ENCODE measurements at places on chromosomes 1 and 21.

DNA sequence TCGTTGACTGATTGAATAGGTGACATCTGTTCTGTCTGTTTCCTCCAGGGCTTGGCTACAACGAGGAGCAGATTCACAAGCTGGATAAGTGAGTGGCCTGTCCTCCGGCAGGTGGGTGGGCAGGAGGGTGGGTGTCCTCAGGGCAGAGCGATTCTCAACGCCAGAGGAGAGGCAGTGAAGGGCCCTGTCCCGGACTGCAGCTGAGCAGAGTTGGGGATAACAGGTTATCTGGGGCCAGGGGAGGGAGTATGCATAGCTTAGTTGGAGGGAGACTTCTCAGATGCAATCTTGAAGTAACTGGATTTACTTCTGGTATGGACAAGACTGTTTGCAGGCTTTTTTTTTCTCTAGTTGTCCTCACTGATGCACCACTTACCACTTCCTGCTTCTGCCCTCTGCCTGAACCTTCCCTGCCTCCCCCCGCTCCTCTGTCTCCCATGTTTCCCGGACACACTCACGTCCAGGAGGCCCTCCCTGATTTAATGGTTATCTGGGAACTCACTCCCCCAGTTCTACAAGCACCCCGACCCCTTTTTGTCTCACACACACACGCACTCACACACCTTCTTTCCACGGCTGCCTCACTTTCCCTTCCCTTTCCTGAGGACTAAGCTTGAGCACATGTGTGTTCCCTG lies 16.4 kb upstream of the RASSF5 start:
- no peak for DNase-seq

- no peak for DNase-seq
These were observed 20.5 kb downstream of the SOX13 start for GRCh38 chr1:204093421-204093717.

GRCh38 chr1:156596426-156596825 lies 4.8 kb downstream of the NAXE start:
- no peak for DNase-seq

- no peak for DNase-seq
These were observed 52.5 kb downstream of the LHX4 start for GRCh38 chr1:180282401-180283044.

DNA sequence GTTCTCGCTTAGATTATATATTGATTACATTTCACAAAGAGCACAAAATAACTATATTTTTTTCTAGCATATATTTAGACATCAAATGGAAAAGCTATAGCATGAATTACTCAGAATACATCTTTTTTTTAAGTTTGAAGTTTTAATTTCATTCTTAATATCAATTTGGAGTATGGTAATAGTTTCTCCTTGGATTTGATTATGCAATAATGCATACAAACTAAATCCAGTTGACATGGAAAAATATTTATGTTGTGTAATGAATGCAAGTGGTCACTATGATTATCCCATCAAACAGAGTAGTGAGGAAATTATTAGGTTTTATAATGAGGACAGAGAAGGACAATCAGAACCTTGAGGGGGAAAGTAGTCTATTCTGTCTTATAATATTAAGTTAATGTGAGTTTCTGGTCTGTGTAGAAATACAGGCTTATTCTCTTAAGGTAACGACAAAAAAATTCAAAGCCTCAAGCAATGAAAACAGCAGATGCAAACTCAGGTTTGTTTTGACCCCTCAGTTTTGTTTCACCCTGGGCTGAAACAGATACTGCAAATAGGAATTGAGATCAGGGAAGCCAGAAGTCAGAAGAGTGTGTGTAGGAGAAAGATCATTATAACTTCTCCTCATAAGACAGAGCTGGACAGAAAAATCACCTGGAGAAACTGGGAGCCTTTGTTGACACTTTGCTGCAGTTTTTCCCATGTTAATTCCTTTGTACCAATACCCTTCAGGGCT lies 23.7 kb downstream of the LRRC8B start:
- DNase-seq, result no peak

DNA sequence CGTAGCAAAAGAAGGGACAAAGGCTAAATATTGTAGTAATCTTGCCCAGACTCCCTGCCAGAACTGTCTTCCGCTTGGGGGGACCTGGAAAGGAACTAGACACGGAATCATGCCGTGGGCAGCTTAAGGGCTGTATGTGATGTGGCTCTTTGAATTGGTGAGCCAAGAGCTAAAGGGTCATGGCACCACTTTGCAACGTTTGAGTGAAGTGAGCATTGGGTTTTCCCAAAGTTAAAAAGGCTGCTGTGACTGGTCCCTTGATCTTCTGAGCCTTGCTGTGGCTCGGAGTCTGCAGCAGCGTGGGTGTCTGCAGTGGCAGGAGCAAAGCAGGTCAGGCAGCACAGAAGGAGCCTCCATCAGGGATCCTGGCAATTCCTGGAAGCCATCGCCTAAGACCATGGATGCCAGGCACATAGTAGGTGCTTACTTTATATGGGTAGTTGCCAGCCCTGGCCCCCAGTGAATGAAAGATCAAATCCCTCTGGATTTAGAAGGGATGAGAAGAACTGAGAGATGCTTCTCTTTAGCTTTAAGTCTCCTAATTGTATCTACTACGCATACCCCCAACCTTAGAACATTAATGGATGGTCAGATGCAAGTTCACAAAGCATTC lies 1.8 kb downstream of the SMYD2 start:
- DNase-seq, result no peak

DNA sequence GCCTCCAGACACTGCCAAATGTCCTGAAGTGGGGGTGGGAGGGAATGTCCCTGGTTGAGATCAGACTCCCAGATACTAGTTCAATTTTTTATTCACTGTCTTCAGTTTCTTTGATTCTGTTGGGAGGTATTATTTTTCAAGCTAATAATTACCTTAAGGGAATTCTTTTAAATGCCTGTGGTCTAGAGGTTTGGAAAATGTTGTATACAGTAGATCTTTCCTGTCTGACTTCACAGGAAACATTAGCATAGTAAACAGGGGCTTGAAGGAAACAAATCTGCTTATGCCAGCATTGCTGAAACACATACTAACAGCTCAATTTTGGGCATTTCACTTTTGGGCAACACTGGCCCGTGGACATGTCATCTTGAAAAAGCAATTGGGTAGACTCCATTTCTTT lies 84.3 kb upstream of the HP1BP3 start:
- DNase-seq, result no peak

DNA sequence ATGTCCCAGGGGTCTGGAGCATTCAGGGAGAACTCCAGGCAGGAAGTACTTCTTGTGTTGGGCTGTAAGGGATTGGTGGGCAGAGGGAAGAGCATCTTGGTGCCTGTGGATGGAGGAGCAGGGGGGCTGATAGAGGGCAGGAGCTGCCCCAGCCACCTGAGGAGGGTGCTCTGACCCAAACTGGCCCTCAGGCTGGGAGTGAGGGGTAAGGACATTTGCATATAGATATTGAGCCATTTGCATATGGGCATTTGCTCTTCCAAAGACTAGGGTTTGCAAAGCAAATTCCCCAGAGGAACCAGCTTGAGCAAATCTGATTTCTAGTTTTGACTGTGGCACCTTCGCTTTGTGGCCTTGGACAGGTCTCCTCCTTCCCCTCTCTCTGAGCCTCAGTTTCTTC lies 18.2 kb downstream of the ZNF362 start:
- no peak for DNase-seq

DNA sequence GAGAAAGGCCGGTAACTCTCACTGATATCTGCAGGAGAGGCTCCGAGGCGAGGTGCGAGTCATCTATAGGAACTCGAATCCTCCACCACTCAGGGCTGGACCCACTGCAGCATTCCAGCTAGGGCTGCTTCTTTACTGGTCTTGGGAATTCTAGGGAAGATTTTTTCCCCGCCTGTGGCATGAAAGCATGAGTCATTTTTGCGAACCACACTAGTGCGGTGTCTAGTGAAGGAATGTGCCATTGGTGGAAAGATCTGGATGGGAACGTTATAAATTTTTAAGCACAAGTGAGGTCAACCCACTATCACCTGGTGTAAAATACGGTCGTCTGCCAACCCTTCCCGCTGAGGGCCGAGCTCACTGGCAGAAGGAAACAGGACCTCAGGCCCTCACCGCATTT lies 49.7 kb downstream of the SYF2 start:
- DNase-seq, result no peak

DNA sequence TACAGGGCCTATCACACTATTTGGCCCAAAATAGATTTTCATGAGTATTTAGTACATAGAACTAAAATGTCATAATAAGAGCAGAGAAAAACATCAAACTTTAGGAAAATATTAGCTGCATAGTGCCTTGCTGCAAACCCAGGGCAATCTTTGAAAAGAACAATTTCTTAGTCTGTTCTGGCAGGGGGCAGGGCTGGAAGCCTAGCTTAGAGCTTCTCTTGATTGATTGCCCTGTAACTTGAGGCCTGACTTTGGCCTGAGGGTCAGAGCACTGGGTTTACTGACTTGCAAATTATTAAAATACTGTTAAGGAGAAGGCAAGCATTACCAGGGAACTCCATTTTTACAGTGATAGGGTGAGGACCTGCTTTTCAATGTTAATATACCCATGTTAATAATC lies 115.8 kb upstream of the SPAG17 start:
- no peak for DNase-seq

DNA sequence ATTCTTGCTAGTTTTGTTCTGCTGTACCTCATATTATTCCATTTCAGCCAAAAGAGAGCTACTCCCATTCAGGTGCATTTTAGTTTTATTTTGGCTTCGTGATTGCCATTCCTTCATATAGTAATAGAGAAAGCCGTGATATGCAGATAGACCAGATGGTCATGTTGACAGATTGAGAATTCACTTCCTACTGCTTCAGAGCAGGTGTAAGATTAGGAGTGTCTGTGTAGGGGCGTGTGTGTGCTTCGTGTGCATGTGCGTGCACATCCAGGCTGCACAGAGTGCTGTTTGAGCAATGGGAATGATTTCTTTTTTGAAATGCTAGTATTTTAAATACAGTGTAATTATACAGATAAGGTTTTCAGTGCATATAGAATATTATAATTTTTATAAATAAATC lies 10.3 kb downstream of the NFIA start:
- DNase-seq, result no peak

DNA sequence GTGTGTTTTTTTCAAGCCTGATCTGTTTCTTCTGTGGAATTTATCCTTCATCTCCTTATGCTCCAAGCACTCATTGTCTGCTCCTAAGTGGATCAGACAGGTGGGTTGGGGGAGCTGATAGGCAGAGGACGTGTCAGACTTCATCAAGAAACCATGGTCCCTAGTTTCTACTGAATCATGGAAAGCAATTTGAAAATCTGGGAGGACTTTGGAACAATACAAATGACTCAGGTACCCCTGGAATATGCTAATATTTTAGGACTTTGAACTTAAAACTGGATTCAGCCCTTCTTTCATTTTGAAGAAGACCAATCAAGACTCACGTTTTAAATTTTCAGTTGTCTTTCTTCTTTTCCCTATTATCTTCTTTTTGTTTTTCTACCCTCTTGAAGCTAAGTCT lies 7.7 kb downstream of the ABCG1 start:
- DNase-seq, result no peak

DNA sequence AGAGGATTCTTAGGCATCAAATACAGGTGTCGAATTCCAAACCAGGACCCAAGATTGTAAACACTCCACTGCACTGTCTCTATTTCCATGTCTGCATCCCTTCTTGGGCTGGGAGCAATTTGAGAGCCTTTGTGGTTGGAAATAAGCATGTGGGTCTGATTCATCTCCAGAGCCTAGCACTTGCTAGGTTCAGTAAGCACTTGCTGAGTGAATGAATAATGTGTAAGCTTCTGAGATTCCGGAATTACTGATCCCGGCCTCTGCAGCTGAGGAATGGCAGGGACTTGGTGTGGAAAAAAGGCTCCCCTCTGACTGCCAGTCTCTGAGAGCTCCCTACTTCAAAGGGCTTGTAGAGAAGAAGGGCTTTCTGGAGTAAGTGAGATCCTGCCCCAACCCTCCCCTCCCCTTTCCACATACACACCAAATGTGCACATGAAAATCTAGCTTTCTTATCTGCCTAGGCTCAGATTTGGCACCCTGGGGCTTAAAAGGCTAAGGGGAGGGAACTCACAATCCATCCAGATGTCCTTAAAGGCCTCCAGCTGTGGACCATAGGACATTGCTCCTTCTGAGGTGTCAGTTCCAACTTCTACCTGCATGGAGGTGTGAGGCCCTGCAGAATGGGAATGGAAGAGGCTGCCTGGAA lies 39.6 kb upstream of the TRABD2B start:
- DNase-seq, result no peak

GRCh38 chr1:42963378-42964043 lies 4.8 kb upstream of the SLC2A1 start:
- no peak for DNase-seq

DNA sequence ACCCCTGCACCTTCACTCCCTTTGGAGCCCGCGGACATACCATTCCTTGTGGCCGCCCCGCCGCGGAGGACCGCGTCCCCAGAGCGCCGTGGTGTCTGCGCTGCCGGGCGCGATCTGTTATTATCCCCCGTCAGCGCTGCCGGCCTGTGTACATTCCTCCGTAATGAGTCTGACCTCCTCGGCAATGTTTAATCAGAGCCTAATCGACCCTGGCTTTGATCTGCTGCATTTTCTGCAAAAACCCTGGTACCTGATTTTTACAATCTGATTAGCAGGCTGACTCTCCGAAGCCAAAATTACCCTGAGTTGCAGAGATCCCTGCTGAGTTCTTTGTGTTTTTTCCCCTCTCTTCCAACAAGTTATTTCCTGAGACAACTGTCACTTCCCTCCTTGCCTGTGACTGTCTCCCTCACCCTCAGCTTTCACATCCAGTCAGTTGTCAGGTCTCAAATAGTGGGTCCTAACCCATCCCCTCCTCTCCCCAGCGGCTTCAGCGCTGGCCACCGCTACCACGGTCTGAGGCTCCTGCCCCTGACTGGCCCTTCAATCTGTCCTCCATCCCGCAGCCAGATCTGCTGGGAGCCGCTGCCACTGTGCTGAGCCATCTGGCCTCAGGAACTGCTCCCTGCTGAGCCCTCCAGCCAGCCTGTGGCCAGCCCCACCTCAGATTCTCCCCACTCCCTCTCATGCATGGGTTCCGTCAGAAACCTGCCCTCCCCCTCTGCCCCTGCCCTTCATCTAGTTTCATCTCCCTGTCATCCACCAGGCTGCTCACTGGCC lies 53.5 kb downstream of the GLIS1 start:
- DNase-seq, result no peak

GRCh38 chr1:99613716-99614115 lies 32.2 kb upstream of the PALMD start:
- no peak for DNase-seq

GRCh38 chr1:23013657-23014056 lies 2.0 kb downstream of the TEX46 start:
- DNase-seq, result no peak

GRCh38 chr1:2563205-2563604 lies 7.0 kb downstream of the TNFRSF14 start:
- DNase-seq, result no peak

- no peak for DNase-seq
These were observed 482.9 kb downstream of the PTPRU start for GRCh38 chr1:29719253-29719652.

DNA sequence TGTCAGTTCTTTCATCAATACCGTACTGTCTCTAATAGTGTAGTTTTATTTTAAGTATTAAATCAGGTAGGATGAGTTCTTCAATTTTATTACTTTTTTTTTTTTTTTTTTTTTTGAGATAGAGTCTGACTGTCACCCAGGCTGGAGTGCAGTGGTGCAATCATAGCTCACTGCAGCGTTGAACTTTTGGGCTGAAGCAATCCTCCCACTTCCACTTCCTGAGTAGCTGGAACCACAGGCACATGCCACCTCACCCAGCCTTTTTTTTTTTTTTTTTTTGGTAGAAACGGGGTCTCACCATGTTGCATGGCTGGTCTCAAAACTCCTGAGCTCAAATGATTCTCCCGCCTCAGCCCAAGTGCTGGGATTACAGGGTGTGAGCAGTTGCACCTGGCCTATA lies 44.3 kb downstream of the INAVA start:
- no peak for DNase-seq
